SK-N-DZ (cell line): ENCODE measurements at places on chromosomes 6 and 20.

DNA sequence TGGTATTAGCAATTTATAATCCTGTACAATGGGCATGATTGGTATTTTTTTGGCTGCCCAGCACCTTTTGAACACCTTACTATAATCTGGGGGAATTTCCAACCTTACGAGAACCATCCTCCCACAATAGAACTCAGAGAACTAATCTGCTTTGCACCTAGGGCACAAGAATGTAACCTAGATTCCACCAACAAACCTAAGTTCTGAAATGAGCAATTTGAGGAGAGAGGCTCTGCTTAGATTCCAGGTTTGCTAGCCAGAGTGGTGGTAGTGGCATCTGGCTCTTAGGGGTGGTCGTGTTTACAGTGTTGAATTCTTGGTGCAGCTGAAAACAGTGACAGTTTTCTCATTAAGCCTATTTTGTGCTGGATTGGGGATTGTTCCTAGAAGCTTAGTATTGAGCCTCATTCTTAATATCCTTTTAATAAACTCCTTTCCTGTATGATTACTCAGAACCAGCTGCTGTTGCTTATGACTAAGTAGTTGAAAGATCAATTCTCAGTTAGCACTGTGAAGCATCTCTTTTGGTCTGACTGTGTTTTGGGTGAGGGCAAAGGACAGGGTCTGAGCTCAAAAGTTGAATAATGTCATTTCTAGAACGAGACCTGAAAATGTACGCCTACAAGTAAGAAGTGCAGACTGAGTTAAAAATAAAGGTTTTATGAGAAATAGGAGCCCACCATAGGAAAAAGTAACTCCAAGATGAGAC lies 385.6 kb downstream of the CDKAL1 start:
- DNase-seq, result no peak

- no peak for DNase-seq
These were observed 483.4 kb upstream of the FLRT3 start for GRCh38 chr20:14820771-14821170.

DNA sequence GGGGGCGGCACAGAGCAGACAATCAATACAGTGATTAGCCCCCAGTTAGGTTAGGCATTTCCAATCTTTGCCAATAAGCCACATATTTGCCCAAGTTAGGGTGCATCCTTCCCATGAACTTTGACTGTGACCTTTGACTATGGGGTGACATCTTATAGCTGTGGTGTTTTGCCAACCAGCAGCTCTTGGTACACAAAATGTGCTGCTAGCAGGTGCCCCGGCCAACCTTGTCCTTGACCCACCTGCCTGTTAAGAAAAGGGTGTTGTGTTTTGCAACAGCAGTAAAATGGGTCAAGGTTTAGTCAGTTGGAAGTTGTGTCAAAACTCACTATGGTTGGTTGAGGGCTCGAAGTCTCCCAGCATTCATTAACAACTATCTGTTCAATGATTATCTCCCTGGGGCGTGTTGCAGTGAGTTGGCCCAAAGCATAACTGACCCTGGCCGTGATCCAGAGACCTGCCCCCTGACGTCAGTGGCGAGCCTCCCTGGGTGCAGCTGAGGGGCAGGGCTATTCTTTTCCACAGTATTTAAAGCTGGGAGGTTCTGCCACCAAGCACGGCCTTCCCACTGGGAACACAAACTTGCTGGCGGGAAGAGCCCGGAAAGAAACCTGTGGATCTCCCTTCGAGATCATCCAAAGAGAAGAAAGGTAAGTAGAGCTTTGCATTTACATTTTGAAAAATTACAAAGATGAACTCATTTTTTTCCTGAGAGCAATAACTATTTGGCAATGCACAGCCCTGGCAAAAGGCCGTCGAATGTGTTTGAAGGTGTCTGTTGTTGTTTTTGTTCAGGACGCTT lies at the start of gene PCK1:
Gene PCK1 (plus strand): TSS at position 557 of the 802 bp plus-strand sequence. CDS start 302 bp downstream, outside the sequence.
- DNase-seq, result no peak

- no peak for DNase-seq
These were observed 19.3 kb downstream of the TXNDC5 start for GRCh38 chr6:7891078-7891872.

- no peak for DNase-seq
These were observed 122.2 kb downstream of the ANKRD60 start for GRCh38 chr20:58106143-58106750.

GRCh38 chr6:123875784-123876183 lies 72.1 kb downstream of the NKAIN2 start:
- no peak for DNase-seq

DNA sequence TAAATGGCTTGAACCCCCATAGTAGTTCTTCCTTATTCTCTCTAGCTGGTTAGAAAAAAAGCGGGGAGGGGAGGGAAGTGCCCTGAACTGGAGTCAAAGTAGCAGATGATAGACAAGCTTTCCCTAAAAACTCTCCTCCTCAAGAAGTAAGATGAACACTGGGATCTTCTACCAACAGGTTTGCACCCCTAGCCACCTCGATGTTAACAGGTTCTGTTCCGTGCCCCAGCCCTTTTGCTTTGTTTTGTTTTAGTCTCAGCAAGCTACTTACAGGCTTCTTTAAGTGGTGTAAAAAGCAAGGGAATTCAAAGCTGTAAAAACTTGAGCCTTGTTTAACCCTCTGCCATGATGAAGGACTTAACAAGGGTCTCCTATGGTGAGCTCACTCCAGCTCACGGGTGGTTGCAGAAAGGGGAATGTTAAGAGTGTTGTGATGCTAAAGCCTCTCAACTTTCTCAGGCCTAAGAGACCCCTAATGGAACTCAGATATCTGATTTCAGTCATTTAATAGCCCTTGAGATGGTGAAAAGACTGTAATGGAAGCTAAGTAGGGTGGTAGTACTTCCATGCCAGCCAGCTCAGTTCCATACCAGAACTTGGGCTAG lies 106.0 kb downstream of the FOXO3 start:
- DNase-seq, result no peak

GRCh38 chr20:10558635-10559187 lies 115.1 kb downstream of the JAG1 start:
- no peak for DNase-seq

DNA sequence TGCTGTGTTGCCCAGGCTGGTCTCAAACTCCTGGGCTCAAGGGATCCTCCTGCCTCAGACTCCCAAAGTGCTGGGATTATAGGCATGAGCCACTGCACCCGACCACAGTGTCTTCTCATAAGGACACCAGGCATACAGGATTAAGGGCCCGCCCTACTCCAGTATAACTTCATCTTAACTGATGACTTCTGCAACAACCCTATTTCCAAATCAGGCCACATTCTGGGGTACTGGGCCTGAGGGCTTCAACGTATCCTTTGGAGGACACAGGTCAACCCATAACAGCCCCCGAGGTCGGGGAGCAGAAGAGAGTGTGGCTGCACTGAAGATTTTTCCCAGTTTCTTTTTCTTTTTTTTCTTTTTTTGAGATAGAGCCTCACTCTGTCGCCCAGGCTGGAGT lies 39.7 kb downstream of the SUN5 start:
- no peak for DNase-seq

- no peak for DNase-seq
These were observed 122.1 kb upstream of the SPACA1 start for GRCh38 chr6:87925373-87926060.

DNA sequence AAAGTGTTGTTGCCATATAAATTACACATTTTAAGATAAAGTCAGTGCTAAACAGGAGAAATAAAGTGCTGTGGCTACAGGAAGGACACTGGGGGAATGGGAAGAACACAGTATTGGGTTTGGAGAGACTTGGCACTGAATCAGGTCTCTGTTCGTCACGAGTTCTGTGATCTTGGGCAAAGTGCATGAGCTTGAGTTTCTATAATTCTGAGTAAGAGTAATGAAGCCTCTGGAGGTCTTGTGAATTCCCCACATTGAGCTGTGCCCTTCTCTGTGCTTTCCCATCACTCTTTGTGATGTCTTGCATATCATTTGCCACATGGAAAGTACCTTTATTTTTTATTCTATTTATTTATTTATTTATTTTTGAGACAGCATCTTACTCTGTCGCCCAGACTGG lies 16.8 kb upstream of the EEF1A1 start:
- DNase-seq, result no peak
